ENCODE measurements at places on chromosomes 12 and 14.

GRCh38 chr12:19572920-19573558 is 133.7 kb downstream of the AEBP2 start:
- DNase-seq, result no peak

- DNase-seq, result no peak
These were observed 6.0 kb upstream of the PGF start for GRCh38 chr14:74961238-74961911.

GRCh38 chr12:47141459-47141858 is 61.7 kb upstream of the AMIGO2 start:
- DNase-seq, result no peak

DNA sequence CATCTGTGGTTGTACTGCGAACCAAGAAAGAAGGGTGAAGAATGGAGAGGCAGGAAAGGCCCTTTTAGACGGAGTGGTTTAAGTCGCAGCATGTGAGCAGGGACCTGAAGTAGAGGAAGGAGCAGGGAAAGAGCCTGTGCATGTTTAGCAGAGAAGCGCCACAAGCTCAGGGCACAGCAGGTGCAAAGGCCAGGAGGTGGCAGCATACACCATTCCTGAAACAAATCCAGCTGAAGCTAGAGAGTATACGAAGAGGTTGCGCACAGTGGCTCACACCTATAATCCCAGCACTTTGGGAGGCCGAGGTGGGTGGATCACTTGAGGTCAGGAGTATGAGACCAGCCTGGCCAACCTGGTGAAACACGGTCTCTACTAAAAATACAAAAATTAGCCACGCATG is 49.9 kb downstream of the HELB start:
- no peak for DNase-seq

GRCh38 chr12:39443929-39444209 is 949 bp upstream of the KIF21A start:
- no peak for DNase-seq

DNA sequence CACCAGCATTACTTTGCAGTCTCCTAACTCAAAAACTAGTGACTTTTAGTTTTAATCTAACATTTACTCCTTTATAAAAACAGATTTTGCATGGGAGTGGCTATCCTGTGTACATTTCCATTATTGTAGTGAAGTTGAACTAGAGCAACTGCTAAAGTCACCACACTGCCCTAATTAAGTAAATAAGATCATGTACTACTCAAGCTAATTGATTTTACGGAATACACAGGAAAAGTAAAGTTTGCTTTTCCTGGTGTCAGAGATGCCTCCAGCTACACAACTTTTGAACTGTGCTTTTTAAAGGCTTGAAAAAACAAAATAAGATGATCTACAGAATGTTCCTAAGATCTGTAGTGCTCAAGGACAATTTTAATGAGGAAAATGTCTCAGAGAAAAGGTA is 50.4 kb upstream of the ATP2A2 start:
- no peak for DNase-seq

Data from stimulated activated CD8-positive, alpha-beta memory T cell treated with anti-CD3 and anti-CD28 coated beads, Interleukin-7, amount 100 ng/mL, for 4 hours (primary cell).